8988T (cell line): ENCODE measurements at places on chromosomes 7 and 10.

DNA sequence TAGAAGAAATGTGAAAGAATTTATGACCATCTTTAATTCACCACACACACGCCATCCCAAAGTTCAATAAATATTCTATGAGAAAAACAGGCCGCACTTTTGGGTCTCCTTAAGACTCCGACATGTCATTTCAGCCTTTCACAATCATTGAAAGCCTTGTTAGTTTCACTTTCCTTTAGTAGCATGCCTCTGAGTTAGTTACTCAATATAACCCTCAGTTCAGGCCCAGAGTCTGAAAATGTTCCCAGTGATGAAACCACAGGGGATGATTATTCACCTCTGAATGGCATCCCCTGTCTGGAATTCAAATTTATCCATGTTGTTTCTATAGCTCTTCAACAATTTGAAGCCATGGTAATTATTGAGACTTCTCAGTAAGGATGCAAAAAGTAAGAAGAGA lies 278.1 kb upstream of the NRP1 start:
- no peak for DNase-seq

DNA sequence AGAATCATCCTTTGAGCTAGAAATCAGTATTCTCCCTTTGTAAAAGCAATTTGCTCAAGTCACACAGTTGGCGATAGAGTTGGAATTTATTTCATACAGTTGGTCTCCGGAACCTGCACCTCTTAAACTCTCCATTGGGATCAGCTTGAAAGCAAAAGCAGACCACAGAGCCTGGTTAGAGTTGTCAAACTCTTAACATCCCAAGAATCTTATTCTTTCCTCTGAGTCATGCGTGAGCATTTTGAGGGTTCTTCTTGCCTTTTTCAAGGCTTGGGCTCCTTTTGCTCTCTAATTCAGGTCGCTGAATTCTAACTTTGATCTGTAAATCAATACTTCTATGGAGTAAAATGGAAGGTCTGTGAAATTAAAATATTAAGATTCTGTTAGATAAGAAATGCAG lies 19.6 kb upstream of the SCIN start:
- no peak for DNase-seq

- DNase-seq = no peak
Measured at GRCh38 chr7:134174795-134175261, 47.7 kb downstream of the LRGUK start.

- DNase-seq = no peak
Measured at GRCh38 chr10:113041841-113042750, 92.0 kb downstream of the TCF7L2 start.

DNA sequence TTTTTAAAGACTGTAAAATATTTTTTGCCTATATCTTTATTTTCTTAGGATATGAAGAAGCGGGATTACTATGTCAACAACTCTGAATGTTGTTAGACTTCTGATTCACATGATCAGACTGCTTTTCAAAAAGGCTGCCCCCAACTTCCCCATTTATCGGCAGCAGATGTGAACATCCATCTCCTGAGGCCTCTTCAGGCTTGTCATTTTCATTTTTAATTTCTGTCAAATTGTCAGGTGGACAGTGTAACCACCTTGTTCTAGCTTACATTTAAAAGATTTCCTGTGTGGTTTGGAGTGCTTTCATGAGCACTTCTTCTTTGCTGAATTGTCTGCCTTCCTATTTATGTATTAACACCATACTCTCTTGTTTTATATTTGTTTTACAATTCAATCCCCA lies 78.8 kb upstream of the GSDME start:
- no peak for DNase-seq

GRCh38 chr10:25501912-25502311 lies 327.1 kb downstream of the GPR158 start:
- DNase-seq = no peak

- no peak for DNase-seq
Measured at GRCh38 chr10:120883071-120883470, 31.9 kb downstream of the WDR11 start.

- no peak for DNase-seq
Measured at GRCh38 chr7:34137176-34137575, 231.8 kb downstream of the BMPER start.

GRCh38 chr7:156752367-156753228 lies 112.0 kb downstream of the RNF32 start:
- no peak for DNase-seq

- DNase-seq = no peak
Measured at GRCh38 chr7:106369352-106369751, 84.6 kb upstream of the NAMPT start.

- DNase-seq = no peak
Measured at GRCh38 chr7:51356849-51357516, 40.4 kb upstream of the COBL start.

- DNase-seq = no peak
Measured at GRCh38 chr7:100393233-100393905, 20.1 kb downstream of the PILRA start.

DNA sequence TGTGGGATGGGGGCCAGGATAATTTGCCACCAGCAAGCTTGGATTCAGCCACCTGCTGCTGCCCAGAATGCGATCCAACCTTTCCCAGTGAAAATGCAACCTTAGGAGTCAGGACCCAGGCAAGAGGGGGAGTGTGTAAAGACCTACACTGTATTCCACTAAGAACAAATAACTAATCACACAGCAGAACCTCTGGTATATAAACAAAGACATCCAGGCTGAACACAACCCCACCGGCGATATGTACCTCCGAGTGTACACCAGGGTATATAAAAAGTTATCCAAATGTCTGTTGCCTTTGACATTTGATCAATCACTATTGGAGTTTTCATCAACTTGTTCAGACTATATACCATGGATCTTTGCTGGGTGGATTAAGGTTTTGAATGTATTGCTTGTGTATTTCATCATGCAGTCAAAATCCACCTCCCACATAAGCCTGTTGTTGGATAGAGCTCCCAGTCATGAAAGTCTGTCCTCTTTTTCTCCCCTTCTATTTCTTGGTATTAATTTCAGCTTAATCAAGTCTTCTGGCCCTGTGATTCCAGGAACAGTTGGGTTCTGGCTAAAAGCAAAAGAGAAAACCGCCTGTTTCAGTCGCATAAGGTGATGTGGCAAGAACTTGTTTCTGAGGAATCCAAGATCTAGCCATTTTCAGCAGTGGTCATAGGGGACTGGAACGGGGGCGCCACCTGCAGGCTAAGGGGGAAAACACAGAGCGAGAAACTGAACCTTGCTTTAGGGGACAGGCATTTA lies 290.7 kb downstream of the CCDC3 start:
- peak; percentile 29 for DNase-seq

DNA sequence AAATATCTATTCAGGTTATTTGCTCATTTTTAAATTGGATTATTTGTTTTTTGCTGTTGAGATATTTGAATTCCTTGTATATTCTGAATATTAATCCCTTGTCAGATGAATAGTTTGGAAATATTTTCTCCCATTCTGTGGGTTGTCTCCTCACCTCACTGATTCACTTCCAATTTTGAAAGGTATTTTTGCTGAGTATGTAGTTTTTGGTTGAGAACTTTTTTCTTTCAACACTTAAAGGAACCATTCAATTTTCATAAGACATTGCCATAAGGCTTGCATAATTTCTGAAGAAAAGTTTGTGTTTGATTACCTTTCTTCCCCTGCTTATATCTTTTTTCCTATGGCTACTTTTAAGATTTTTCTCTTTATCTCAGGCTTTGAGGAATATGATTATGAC lies 8.9 kb upstream of the SCRN1 start:
- no peak for DNase-seq

- DNase-seq = no peak
Measured at GRCh38 chr7:45236666-45237065, 79.1 kb downstream of the RAMP3 start.

DNA sequence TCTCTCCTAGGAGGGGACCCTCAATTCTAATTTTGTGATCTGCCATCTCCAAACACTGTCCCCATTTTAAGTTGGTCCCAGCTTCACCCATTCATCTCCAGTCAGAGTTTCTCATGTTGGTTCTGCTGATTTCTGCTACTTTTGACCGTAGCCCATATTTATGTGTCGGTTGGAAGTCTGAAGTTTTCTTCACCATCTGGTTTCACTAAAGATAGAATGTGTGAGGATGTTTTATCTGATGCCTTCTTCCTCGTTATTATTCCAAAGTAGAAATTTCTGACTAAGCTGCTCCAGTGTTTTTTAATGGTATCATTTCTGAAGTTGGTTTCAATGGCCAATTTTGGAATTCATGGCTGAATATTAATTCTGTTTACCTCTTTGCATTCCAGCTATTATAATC lies 21.3 kb upstream of the IFIT2 start:
- no peak for DNase-seq

GRCh38 chr7:80467069-80467468 lies 44.8 kb downstream of the GNAT3 start:
- no peak for DNase-seq
